Prostate gland (tissue), 2 donors: ENCODE measurements at places on chromosomes 5 and 9. TPM values are rescaled to one million over a fixed set of nuclear protein-coding genes. Genes with fewer than 3 reads are reported as not detected.
A peak's percentile ranks its signal among the peaks of the same experiment; 100 is the strongest.

The CFAP90 gene
- total RNA-seq = 0.87 TPM

The SPATA31E1 gene
- 0.68 TPM for total RNA-seq

The PKD2L2 gene
- not detected for total RNA-seq

The C9orf153 gene
- not detected for total RNA-seq

The GDA gene
- 1.9 TPM for total RNA-seq

The ELOVL7 gene
- total RNA-seq = 15.7 TPM

The FCHSD1 gene
- 24.9 TPM for total RNA-seq

The COL15A1 gene
- total RNA-seq = 10.3 TPM

DNA sequence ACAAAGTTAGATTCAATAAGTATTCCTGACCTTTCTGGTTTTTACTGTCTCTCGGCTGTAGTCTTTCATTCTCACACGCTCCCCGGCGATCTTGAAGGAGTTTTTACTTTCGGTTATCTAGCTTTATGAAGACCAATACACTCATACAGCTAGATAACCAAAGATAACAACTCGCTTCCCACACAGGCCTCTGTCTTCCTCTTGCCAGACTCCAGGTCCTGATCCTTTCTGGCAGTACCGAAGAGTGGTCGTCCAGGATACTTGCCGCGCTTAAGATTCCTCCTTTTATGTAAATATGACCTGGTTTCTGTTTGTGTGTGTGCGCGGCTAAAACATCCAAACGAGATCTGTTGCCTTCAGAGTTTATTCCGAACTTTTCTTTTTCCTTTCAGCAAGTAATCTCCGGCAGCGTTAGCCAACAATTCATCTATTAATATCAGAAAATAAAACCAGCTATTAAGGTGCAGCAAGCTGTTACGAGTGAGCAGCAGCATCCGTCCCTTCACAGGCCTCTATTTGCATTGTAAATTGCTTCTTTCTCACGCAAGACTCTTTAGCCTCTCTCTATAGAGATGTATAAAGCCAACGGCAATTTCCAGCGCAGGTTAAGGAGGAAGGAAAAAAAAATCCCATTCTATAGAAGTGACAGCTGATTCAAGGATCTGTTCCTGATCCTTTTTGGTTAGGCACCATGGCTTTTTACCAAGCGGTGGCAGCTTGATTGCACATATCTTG lies 216.1 kb downstream of the MEF2C start:
- H3K27me3 ChIP-seq = peaks cover 30% of the 10 kb centered on the region
- H3K4me3 ChIP-seq = no peak overlapping the region
- H3K4me1 ChIP-seq = no peaks in the 10 kb centered on the region
- no peak overlapping the region for H3K27ac ChIP-seq
- H3K36me3 ChIP-seq = no peaks in the 10 kb centered on the region

DNA sequence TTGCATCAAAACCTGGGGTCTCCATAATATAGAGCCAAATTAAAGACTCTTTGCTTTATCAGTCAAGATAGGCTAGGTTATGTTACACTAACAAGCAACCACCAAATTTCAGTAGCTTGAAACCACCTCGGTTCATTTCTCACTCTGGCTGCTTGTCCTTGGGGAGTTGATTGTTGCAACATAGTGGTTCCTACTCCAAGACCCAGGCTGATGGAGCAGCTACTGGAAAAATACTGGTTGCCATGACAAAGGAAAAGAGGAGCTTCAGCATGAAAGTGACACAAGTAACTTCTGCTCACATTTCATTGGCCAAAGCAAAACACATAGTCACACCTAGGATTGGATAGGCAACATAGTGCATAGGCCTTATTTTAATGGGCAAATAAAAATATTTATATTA lies 18.5 kb upstream of the RCL1 start:
- H3K4me3 ChIP-seq = no peak overlapping the region
- no peak for DNase-seq
- no peaks in the 10 kb centered on the region for H3K27me3 ChIP-seq

DNA sequence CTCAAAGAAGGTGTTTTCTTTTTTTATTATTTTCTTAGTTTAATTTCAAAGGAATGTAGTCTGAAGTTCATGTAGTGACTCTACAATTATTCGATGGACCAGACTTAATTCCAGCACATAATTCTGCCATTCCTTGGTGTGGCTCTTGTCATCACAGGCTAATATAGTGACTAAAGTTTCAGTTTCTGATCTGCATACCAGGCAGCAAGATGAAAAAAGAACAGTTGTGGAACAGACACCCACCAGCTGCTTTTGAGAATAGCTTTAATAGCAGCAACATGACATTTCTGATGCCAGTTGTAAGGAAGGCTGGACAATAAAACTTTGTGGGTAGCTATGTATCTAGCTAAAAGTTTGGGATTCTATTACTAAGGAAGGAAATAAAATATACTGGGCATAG lies 676.3 kb upstream of the GRAMD2B start:
- H3K4me3 ChIP-seq = no peak overlapping the region
- no peaks in the 10 kb centered on the region for H3K27me3 ChIP-seq
- no peaks in the 10 kb centered on the region for H3K36me3 ChIP-seq
- H3K27ac ChIP-seq = no peak overlapping the region

GRCh38 chr9:131525643-131526565 lies 5.2 kb downstream of the UCK1 start:
- no peak for DNase-seq
- peaks cover 21% of the 10 kb centered on the region for H3K36me3 ChIP-seq
- no peak overlapping the region for H3K27ac ChIP-seq

DNA sequence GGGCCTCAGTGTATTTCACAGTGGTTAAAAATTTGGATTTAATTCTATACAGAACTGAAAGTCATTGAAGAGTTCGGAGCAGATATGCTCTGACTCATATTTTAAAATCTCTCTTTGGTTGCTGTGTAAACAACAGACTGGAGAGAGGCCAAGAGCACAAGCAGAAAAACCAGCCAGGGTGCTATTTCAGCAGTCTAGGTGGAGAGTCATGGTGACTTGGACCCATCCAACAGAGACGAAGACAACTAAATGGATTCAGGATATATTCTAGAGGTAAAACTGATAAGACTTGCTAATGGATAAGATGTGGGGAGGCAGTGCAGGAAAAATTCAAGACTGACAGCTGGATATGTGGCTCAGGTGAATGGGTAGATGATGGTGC lies 168.9 kb downstream of the MAPKAP1 start:
- H3K27me3 ChIP-seq = no peaks in the 10 kb centered on the region
- peaks cover 7% of the 10 kb centered on the region for H3K4me1 ChIP-seq
- no peaks in the 10 kb centered on the region for H3K36me3 ChIP-seq
- DNase-seq = peak; percentile 79
- peak overlapping the region; percentile 4 for H3K27ac ChIP-seq

DNA sequence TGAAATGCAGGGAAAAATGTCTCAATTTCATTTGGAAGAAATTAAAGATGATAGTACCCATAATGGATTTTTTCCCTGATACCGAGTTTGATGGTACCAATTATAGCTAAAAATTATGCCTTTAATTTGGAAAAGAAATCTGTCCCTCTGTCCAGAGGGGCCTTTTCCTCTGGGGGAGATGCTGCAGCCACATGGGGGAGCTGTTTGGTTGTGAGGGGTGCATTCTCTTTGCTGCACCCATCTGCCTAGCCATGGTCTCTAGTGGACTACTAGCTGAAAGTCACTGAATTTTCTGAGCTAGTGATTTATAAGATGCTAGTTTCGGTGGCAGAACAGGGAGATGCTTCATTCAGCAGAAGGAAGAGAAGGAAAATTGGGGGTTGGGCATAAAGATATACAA lies 9.6 kb downstream of the SEC61B start:
- no peak overlapping the region for H3K4me3 ChIP-seq
- DNase-seq = no peak
- no peak overlapping the region for H3K27ac ChIP-seq
- H3K4me1 ChIP-seq = no peaks in the 10 kb centered on the region
- no peaks in the 10 kb centered on the region for H3K27me3 ChIP-seq

- no peak overlapping the region for H3K4me3 ChIP-seq
- H3K27me3 ChIP-seq = no peaks in the 10 kb centered on the region
- H3K27ac ChIP-seq = no peak overlapping the region
- no peak for DNase-seq
- H3K36me3 ChIP-seq = no peaks in the 10 kb centered on the region
Measured at GRCh38 chr5:157347301-157348048, 81.6 kb downstream of the CYFIP2 start.

GRCh38 chr5:154899151-154899816 lies 38.7 kb downstream of the GEMIN5 start:
- H3K36me3 ChIP-seq = no peaks in the 10 kb centered on the region
- H3K4me3 ChIP-seq = no peak overlapping the region
- no peaks in the 10 kb centered on the region for H3K27me3 ChIP-seq
- H3K27ac ChIP-seq = peak overlapping the region; percentile 48
- H3K4me1 ChIP-seq = no peaks in the 10 kb centered on the region

- no peaks in the 10 kb centered on the region for H3K27me3 ChIP-seq
- H3K36me3 ChIP-seq = no peaks in the 10 kb centered on the region
- peak overlapping the region; percentile 58 for H3K27ac ChIP-seq
- no peaks in the 10 kb centered on the region for H3K4me1 ChIP-seq
Measured at GRCh38 chr9:14344941-14345353, 31.0 kb upstream of the NFIB start.

DNA sequence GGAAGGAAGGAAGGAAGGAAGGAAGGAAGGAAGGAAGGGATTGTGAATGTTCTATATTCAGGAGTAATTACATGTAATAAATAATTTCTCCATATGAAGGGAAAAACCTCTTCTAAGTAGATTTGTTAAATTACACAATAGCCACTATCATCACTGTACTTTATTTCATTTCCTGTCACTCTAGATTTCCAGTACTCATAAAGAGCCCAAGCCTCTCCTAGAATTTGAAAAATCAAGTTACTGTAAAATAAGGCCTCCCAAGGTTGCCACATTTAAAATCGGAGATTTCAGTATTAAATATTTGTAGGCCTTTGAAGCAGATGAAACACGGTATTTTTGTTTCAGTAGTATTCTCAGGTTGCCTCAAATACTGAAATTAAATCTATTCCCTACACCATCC lies 499.0 kb downstream of the CDH10 start:
- no peaks in the 10 kb centered on the region for H3K27me3 ChIP-seq
- H3K36me3 ChIP-seq = no peaks in the 10 kb centered on the region
- H3K4me1 ChIP-seq = no peaks in the 10 kb centered on the region
- no peak for DNase-seq
- H3K27ac ChIP-seq = no peak overlapping the region

DNA sequence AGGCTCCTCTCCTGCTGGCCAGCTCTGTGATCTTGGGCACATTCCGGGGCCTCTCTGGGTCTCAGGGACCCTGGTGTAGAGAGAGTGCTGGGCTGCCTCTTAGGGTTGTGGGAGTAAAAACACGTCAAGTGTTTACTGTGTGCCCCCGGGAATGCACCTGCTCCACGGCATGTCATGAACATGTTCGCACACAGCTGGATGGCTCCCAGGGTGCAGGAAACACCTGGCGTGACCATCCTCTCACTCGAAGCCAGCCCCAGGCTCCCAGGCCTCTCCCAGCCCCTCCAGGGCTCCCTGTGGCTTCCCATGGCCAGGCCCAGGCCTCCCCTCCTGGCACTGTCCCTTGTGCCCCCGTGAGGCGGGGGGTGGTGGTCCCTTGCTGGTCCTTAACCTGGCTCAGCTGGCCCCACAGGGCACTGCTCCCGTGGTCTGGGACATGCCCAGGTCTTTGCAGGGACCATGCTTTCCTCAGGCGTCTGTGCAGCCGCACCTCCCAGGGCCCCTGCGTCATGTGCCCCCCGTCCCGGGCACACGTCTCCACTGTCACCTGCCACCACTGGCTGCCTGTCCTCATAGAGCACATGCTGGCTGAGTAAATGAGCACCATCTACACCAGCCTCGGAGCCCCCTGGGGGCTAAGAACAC lies 44.9 kb downstream of the SLC6A3 start:
- H3K4me3 ChIP-seq = no peak overlapping the region
- no peaks in the 10 kb centered on the region for H3K36me3 ChIP-seq
- peaks cover 2% of the 10 kb centered on the region for H3K27me3 ChIP-seq
- H3K27ac ChIP-seq = no peak overlapping the region

DNA sequence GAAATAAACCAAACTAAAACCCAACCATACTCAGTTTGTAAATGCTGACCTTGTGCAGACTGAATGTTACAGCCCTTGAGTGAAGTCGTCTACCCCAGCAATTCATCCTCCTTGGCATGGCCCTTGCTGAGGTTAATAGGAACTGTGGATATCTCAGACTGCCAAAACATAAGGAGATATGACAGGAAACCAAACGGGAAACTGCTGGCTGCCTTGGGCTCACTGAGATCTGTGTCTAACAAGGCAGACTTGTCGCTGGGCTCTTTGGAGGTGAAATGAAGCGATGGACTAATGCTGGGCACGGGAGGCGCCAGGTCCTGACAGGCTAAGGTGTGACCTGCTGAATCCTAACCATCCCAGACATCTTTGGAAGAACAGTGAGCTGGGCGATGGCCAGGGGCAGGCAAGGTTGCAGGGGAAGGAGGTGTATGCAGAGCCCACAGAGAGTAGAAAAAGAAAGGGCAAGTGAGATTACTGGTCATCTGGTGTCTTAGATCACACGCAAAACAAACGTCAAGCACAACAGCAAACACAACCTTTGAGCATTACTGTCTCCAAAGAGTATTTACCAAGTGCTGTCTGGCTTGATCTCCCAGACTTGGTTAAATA lies 44.6 kb upstream of the ALDH1A1 start:
- DNase-seq = no peak
- H3K4me1 ChIP-seq = no peaks in the 10 kb centered on the region
- H3K27ac ChIP-seq = no peak overlapping the region
- no peak overlapping the region for H3K4me3 ChIP-seq

DNA sequence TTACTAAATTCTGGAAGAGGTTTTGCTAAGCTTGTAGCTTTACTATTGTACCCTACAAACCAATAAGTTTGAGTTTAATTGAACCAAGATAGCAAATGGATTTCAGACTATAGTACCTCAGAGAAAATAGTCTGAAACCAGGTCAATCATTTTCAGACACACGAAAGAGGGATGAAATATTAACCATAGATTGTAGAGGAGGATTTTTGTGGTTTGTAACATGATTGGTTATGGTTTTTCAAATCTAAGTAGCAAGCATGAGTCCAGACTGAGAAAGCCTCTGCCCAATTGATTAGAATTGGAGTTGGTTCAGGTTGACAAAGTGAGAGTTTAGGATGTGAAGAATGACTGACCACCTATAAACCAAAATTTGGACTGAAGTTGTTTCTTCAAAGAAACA lies 562.7 kb upstream of the DMAC1 start:
- DNase-seq = no peak
- H3K27me3 ChIP-seq = no peaks in the 10 kb centered on the region
- no peak overlapping the region for H3K27ac ChIP-seq
- H3K4me3 ChIP-seq = no peak overlapping the region
- H3K4me1 ChIP-seq = no peaks in the 10 kb centered on the region

GRCh38 chr5:168140241-168140640 lies 151.2 kb upstream of the WWC1 start:
- DNase-seq = no peak
- H3K36me3 ChIP-seq = no peaks in the 10 kb centered on the region
- no peaks in the 10 kb centered on the region for H3K4me1 ChIP-seq

DNA sequence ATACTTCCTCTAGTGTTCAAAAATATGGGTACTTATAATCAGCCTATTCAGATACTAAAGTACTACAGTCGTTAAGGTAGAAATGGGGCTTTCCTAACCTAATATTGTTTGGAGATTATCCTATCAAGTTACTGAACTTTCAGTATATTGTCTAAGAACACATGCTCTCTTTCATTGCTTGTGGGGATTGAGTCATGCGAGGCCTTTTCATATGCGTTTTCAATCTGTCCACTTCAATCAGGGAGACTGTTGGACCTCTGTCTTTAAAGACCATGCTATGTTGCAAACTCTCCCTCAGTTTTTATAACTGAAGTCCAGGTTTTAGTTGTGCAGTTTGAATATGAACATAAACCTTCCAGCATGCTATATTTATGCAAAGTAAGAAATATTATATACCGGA lies 15.0 kb downstream of the PRR16 start:
- no peaks in the 10 kb centered on the region for H3K36me3 ChIP-seq
- no peak overlapping the region for H3K27ac ChIP-seq
- H3K4me1 ChIP-seq = no peaks in the 10 kb centered on the region
- no peak overlapping the region for H3K4me3 ChIP-seq

- H3K4me3 ChIP-seq = no peak overlapping the region
- H3K4me1 ChIP-seq = peaks cover 4% of the 10 kb centered on the region
- no peaks in the 10 kb centered on the region for H3K36me3 ChIP-seq
- H3K27ac ChIP-seq = no peak overlapping the region
- H3K27me3 ChIP-seq = no peaks in the 10 kb centered on the region
Measured at GRCh38 chr9:81669866-81670265, 19.5 kb downstream of the TLE1 start.
